ENCODE measurements at places on chromosomes 3 and 15. TPM values are rescaled to one million over a fixed set of nuclear protein-coding genes. Genes with fewer than 3 reads are reported as not detected.
A peak's percentile ranks its signal among the peaks of the same experiment; 100 is the strongest.

- DNase-seq = no peak
These were observed 27.1 kb upstream of the LAMP3 start for GRCh38 chr3:183189641-183190040.

DNA sequence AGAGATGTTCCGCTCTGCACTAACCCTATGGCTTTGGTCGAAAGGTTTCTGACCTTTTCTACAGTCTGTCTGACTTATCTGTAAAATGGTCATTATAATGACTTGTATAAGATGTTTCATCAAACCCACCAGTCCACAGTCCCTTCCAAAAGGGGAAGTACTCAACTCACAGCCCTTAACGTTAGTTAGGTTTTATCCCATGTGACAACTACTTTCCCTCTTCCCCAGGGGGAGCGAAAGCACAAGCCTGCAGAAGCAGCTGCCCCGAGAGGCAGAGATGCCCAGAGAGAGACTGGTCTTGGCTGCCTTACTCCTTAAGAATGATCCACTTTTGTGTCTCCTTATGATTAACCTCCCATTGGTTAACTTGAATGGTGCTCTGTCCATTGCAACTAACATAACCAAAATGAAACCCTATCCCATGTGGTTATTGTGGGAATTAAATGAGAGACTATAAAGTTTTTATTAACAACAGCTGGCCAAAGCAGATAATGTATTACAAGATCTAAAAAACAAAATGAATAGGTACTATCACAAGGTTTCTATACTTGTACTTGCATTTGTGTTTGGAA lies 6.4 kb downstream of the ASTE1 start:
- DNase-seq = no peak

The SH3GL3 gene
- not detected for total RNA-seq

DNA sequence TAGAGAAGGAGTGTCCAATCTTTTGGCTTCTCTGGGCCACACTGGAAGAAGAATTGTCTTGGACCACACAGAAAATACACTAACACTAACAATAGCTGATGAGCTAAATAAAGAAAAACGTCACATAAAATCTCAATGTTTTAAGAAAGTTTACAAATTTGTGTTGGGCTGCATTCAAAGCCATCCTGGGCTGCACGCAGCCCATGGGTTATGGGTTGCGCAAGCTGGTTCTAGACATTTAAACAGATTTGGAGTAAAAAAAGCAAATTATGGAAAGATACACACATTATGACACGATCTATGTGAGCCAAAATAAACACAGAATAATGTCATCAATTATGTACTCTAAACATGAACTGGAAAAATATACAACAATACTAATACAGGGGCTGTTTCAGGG lies 703.3 kb upstream of the LMCD1 start:
- DNase-seq = no peak

The MCTP2 gene
- 31.3 TPM for total RNA-seq

The CTXN2 gene
- total RNA-seq = not detected

DNA sequence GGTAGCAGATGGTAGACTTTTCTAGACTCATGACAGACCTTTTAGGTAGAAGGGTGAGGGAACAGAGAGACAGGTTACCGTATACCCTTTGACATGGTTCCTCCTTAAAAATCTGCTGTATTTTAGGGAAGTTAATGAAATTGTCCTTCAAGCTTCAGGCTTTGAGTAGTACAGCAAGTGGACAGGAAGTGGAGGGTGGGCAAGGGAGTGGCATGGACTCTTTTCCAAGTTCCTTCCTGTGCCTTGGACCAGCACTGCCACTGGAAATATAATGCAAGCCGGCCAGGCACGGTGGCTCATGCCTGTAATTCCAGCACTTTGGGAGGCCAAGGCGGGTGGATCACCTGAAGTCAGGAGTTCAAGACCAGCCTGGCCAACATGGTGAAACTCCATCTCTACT lies 156.1 kb upstream of the LRRFIP2 start:
- DNase-seq = no peak

The NME9 gene
- total RNA-seq = 1.3 TPM

DNA sequence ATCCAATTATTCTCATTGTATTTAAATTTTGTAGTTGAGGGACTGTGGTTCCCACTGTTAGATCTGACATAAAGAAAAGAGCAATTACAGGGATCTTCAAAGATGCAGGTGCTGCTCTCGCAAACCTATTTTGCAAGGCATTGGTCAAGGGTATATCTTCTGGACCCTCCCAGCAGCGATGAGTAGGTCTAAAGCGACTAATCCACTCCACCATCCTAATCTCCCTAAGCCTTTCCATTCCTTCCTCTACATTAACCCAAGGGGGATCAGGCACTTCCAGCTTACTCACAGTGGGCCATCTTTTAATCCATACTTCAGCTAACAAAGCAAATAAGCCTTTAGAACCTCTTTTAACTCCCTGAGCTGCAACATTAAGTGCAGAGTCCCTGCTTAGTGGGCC lies 37.0 kb upstream of the CPOX start:
- DNase-seq = no peak

The WDR72 gene
- total RNA-seq = not detected

GRCh38 chr15:70604666-70605315 lies 158.6 kb downstream of the UACA start:
- DNase-seq = no peak

- DNase-seq = peak; percentile 6
These were observed 1.3 kb downstream of the KLF15 start for GRCh38 chr3:126355777-126356372.

DNA sequence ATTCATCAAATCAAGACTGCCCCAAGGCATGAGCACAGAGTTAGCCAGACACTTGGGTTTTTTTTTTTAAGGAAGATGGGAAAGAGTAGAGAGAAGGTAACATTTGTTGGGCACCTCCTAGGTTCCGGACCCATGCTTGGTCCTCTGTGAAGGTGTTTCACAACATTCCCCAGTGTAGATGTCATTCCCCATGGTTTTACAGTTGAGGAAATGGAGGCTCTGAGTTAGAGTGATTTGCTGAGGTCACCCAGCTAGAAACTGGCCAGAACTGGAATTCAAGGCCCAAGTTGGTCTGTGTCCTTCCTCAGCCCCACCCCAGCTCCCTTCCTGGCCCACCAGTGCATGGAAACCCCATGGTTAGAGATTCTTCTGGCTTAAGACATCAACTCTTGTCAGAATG lies 19.9 kb downstream of the WNT7A start:
- no peak for DNase-seq

The DNAH12 gene
- total RNA-seq = 0.12 TPM

GRCh38 chr15:100098705-100099104 lies 243.1 kb downstream of the ADAMTS17 start:
- DNase-seq = no peak

The UBAP1L gene
- 12.5 TPM for total RNA-seq
